ENCODE measurements at places on chromosomes 13 and 19.

- DNase-seq = no peak
Measured at GRCh38 chr19:48608798-48609263, 2.3 kb downstream of the SPACA4 start.

GRCh38 chr13:99496184-99497142 lies 4.8 kb upstream of the TM9SF2 start:
- DNase-seq = no peak

DNA sequence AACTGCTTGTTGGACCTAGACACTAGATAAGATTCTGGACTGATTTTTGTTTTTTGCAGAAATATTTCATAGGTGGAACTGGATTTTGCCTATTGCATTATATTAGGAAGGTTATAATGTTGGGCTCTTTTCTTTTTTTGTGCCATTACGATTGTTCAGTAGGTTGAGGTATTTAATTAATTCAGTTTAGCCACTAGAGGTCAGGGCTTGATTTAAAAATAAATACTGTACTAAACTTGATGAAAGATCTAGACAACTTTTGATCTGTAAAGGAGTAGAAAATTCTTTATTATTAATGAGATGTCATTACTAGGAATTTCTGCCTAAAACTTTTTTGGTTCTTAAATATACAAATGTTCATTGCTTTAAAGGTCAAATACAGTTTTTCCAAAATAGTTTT lies 15.2 kb upstream of the SUPT20H start:
- DNase-seq = no peak

DNA sequence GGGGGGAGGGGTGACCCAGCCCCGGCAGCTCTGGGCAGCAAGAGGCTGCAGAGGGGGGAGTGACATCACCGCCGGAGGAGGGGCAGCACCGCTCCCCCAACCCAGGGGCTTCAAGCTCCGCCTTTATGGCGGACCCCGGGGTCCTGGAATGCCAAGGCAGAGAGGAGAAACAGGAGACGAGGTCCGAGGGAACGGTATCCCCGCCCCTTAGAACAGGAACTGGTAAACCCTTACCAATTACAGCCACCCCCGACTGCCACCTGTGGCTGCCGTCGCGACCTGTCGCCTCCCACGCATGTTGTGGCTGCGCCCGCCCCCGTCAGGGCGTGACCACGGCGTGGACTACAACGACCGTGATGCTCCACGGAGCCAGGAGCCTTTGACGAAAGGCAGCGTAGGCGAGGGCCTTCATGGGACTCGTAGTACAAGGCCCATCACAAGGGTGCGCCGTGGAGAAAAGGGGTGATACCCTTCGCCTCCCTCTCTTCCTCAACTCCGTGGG lies 4.1 kb upstream of the KCNC3 start:
- DNase-seq = no peak

- no peak for DNase-seq
Measured at GRCh38 chr19:38725469-38726283, 18.6 kb downstream of the CAPN12 start.

GRCh38 chr19:35313587-35313986 lies 15.4 kb upstream of the CD22 start:
- DNase-seq = no peak

DNA sequence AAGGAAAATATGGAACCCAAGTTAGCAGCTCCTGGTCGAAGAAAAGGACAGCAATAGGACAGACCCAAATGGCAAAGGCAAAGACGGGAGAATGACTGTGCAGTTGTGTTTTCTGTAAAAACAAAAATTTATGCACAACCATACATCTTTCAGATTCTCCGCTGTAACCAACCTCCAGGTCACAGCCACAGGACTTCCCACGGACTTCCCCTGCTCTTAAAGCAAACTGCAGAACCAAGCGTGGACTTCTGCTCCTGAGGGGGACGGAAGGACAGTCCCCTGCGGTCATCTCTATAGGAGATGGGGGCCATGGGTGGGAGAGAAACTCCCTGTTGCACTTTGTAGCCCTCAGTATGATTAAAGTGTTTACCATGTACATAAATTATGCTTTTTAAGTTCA lies 2.5 kb downstream of the GRTP1 start:
- no peak for DNase-seq

DNA sequence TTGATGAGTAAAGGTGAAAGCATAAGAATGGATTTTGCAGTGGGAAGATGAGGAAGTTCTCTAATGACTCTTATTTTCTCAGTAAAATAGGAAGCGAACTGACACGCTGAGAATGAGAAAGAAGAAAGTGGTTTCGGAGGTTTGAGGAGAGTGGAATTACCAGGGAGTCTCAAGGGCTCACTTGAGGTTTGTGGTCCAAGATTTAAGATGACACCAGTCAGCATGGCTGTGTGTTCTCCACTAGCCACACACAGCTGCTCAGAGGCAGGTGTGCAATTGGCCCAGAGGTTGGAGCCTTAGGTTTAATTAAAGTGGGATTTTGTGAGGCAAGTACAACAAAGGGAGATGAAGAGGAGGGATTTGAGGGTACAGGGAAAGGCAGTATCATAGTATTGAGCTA lies 99.6 kb upstream of the NBEA start:
- DNase-seq = no peak

DNA sequence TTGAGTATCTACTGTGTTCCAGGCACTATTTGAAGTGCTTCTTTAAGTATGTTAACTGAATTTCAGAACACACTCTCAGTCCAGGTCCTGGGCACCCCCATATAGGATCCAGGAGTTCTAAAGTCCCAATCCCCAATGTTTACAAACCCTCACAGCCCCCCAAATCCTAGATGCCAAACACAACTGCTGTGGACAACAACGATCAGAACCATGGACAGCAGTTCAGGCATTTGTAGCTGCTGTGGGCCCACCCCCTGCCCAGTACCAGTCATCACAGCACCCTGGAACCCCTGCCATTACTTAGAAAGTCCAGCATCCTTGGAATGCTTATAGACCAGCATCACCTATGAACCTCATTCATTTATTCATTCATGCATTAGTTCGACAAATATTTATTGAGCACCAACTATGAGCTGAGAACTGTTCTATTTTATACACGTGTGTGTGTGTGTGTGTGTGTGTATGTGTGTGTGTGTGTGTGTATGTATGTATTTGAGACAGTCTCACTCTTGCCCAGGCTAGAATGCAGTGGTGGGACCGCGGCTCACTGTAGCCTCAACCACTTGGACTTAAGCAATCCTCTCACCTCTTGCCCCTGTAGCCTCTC lies 19.3 kb upstream of the SDHAF1 start:
- DNase-seq = no peak

- DNase-seq = no peak
Measured at GRCh38 chr19:13757805-13758772, 6.2 kb upstream of the MRI1 start.

DNA sequence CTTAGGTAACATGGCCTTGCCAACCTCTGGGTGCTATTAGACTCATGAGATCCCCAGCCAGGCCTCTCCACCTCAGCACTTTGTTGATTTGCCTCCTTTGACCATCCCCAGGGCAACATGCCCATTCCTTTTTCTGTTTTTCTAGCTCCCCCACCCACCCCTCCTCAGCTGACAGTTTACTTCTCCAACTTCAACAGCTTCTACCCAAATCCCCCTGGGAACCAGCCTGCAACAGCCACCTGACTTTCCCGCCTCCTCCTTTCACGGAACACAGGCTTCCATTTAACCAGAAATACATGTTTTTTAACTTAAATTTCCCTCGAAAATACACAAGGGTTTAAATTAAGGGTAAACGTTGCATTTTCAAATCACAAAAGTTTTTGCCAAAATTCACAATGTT lies 117.3 kb downstream of the DLEU7 start:
- DNase-seq = no peak

DNA sequence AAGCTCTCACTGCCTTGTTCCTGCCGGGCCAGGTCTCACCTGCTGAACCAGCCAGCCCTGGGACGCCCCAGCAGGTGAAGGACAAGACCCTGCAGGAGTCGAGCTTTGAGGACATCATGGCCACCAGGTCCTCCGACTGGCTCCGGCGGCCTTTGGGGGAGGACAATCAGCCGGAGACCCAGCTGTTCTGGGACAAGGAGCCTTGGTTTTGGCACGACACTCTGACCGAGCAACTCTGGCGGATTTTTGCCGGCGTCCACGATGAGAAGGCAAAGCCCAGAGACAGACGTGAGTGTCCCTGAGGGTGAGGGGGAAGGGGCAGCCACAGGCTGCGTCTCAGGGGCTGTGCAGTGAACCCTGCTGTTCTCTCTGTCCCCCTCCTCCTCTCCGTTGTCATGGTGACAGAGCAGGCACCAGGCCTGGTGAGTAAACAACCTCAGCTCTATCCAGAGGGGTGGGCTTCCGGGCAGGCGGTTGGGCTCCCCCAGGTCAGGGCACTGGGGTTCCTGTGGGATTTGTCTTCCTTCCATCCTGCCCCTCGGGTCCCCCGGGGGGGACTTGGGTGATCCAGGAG lies 9.7 kb downstream of the TLE6 start:
- no peak for DNase-seq

- DNase-seq = no peak
Measured at GRCh38 chr13:31196992-31197391, 2.8 kb upstream of the B3GLCT start.

- no peak for DNase-seq
Measured at GRCh38 chr19:32748497-32748896, 28.9 kb downstream of the TDRD12 start.

- no peak for DNase-seq
Measured at GRCh38 chr13:42696191-42696590, 85.2 kb upstream of the FAM216B start.

- DNase-seq = no peak
Measured at GRCh38 chr19:46393456-46394401, 19.6 kb downstream of the CCDC8 start.

- DNase-seq = no peak
Measured at GRCh38 chr19:30226464-30227011, 145.6 kb upstream of the ZNF536 start.

GRCh38 chr19:13883516-13884064 lies 6.7 kb downstream of the NANOS3 start:
- no peak for DNase-seq

DNA sequence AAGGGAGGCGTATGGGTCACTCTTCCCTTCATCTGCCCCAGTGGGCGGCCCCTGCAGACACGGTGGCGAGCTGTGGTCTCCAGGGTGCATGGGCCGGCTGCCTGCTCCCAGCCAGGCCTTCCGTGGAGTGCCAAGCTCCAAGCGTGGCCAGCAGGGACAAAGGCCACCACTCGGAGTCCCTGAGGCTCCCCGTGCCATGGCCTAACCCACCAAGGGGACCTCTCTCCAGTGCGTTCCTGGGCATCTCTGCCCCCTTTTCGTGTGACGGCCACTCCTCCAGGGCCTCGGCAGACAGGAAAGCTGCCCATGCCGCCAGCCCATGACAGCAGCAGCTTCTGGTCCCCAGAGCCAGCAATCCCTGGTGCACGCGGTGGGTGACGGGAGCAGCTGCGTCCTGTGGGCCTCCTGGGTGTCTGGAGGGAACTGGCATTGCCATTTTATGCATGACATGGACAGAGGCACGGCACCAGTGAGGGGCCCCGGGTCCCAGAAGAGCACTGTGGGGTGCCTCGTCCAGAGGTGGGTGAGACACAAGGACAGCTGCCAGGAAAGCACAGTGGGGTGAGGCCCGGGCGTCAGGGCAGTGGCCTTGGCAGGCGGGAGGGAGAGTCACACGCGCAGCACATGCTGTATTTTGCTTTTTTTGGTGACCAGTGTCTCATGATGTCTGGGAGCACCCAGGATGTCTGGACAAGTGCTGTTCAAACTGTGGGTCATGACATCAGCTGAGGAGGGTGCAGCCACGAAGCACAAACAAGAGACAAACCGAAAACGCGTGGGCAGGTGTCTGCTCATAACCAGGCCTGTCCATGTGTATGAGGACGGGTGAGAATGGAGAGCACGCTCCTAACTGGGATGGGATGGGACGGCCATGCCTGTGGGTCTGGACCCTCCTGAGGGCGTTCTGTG lies 32.3 kb downstream of the CEBPG start:
- DNase-seq = no peak

GRCh38 chr19:46722004-46722380 lies 5.1 kb upstream of the PRKD2 start:
- no peak for DNase-seq
